PC-9 (cell line): ENCODE measurements at places on chromosomes 6 and 20. TPM values are rescaled to one million over a fixed set of nuclear protein-coding genes. Genes with fewer than 3 reads are reported as not detected.

Gene GNAS-AS1
- 5.7 and 6.8 TPM in 2 replicates for total RNA-seq

Gene C20orf141
- not detected in 2 replicates for total RNA-seq

Gene TMC2
- total RNA-seq: not detected in 2 replicates

Gene TINAG
- not detected in 2 replicates for total RNA-seq

DNA sequence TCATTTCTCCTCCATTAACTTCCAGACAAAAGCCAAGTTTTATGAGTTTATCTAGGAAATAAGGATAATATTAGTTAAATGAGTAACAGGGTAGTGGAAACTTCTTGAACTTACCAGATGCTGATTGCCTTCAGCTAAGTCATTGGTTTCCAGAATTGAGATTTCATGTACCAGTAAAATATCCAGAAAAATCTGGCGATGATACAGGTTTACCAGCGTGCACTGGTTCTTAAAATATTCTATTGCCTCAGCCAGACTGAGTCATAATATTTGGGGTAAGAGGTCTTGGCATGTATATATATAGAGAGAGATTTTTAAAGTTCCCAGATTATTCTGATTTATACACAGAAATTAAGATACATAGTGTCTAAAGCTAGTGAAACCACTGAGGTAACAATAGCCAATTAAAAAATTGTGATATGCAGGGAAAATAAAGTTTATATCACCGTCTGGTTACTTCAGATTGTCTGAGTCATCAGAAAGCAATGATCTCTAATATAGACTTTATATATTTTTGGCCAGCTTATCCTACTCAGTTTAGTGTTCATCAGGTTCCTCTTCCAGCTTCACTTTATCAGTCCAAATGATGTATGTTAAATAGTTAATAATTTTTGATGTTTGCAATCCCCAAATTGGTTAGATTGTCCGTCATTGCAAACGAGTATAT, 39.5 kb upstream of the SDHAF4 start:
- H3K4me1 ChIP-seq: no peaks in the 10 kb centered on the region
- H3K27me3 ChIP-seq: no peaks in the 10 kb centered on the region
- DNase-seq: no peak
- no peak overlapping the region for H3K4me3 ChIP-seq
- H3K36me3 ChIP-seq: 0 out of 2 replicates have a peak, but pooled peaks cover 3% of the 10 kb centered on the region

DNA sequence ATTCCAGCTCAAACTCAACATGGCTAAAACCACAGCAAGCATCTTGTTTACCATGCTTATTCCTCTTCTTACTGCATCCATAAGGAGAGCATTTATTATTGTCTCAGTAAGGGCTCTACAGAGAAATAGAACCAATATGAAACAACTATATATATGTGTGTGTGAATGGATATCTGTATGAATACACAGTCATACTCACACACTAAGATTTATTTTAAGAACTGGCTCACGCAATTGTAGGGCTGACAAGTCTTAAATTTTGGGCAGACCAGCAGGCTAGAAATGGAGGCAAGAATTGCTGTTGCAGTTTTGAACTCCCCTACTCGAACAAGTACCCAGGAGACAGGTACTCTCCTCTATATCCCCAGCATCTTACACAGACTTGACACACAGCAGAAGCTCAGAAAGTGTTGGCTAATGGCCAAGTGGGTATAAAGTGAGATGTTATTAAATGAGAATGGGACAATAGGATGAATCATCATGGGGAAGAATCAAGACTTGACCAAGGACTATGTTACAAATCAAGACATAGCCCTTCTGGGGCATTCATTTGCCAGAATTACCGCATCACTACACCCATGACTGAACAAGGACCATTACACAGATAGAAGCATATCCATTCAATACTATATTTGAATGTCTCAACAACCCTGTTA, 13.0 kb downstream of the ZHX3 start:
- H3K27ac ChIP-seq: no peak overlapping the region
- peaks cover 19% of the 10 kb centered on the region for H3K4me1 ChIP-seq
- H3K4me3 ChIP-seq: no peak overlapping the region
- DNase-seq: no peak

DNA sequence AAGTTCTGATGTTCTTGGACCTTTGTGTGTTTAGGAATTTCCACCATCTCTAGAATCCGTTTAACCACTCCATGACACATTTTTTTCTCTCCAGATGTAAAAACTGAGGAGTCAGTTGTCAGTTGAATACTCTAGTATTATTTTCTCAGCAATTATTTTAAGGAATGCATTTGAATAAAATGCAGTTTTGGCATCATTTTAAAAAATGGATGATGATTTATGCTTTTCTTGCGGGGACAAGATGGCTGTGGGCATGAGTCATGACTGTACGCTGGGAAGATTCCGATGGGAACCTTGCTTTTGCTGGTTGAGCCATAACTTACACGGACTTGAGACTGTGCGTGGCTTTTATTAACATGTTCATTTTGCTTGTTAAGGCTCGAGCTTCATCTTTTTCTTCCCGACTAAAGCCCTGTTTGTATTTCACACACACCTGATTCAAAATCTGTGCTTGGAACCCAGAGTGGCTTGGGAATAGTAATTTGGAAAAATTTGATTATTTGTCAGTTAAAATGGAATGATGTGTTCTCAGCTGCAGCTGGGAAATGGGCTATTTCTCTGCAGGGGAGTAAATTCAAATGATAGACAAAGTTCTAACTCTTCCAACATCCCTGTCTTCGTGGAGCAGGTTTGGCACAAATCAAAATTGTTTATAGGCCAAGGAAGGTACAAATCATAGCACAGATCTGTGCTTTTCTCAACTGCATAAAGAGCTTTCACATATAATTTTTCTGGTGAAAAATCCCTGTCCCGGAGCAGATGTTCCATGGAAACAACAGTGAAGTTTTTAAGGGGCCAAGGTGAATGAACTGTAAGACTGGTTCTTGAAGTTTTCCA, 470.5 kb upstream of the JAG1 start:
- H3K4me3 ChIP-seq: no peak overlapping the region
- no peaks in the 10 kb centered on the region for H3K36me3 ChIP-seq
- 0 out of 2 replicates have a peak, but pooled peaks cover 5% of the 10 kb centered on the region for H3K4me1 ChIP-seq
- no peaks in the 10 kb centered on the region for H3K27me3 ChIP-seq

- H3K4me3 ChIP-seq: no peak overlapping the region
- peaks cover 43% of the 10 kb centered on the region for H3K4me1 ChIP-seq
- H3K27ac ChIP-seq: no peak overlapping the region
- H3K27me3 ChIP-seq: no peaks in the 10 kb centered on the region
- 0 out of 2 replicates have a peak, but pooled peaks cover 4% of the 10 kb centered on the region for H3K36me3 ChIP-seq
- no peak for DNase-seq
Measured at GRCh38 chr20:49785852-49786175, 26.8 kb upstream of the SLC9A8 start.

- H3K36me3 ChIP-seq: peaks cover 47% of the 10 kb centered on the region
- H3K4me1 ChIP-seq: no peaks in the 10 kb centered on the region
- DNase-seq: no peak
Measured at GRCh38 chr20:34088305-34089174, 23.5 kb downstream of the EIF2S2 start.

DNA sequence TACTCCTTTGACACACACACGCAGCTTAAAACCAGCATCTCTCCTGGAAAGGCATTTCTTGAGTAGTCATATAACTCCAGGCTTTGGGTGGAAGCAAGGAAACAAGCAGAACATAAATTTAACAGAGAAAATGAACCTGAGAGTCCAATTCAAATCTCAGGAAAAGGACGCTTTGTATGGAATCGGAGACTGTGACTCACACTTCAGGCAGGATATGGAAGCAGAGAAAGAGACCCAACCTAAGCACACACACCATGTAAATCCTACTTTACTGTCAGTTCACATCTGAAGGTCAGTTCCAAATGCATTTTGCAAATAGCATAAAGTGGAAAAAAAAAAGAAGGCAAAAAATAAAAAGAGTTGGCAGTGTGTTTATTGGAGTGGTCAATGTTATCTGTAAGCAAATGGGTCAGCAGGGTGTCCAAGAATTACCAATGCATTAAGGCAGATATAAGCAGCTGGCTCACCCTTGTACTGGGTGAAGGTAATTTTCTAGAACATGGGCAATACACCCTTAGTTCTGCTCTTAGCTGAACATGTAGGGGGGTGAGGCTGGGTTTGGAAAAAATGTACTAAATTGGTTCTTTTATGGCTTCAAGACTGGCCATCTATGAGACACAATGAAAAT, 283.7 kb upstream of the NT5E start:
- no peaks in the 10 kb centered on the region for H3K27me3 ChIP-seq
- no peaks in the 10 kb centered on the region for H3K36me3 ChIP-seq
- no peak overlapping the region for H3K4me3 ChIP-seq

GRCh38 chr6:11926594-11927407, 85.3 kb upstream of the HIVEP1 start:
- H3K36me3 ChIP-seq: no peaks in the 10 kb centered on the region
- no peak overlapping the region for H3K4me3 ChIP-seq
- no peak for DNase-seq
- H3K27me3 ChIP-seq: no peaks in the 10 kb centered on the region
- H3K27ac ChIP-seq: no peak overlapping the region
